ENCODE measurements at places on chromosomes 12 and 14.

GRCh38 chr14:68231898-68232297 lies 412.3 kb downstream of the RAD51B start:
- no peak for DNase-seq

DNA sequence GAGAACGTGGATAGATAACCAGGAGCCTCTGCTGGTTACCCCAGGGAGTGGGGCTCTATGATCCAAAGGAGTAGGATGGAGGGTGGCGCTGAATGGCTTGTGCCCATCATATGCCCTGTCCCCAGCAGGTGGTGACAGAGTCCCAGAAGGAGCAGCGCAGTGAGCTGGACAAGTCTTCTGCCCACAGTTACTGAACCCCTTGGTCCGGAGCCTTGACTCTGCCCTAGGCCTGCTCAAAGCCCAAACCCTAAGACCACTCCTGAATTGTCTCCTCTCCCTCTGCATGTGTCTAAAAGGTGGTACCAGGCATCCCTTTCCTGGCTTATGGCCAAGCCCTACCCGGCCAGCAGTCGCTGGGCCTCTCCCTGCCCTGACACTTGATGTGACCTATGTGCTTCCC lies 3.2 kb downstream of the PRPH start:
- DNase-seq = no peak

DNA sequence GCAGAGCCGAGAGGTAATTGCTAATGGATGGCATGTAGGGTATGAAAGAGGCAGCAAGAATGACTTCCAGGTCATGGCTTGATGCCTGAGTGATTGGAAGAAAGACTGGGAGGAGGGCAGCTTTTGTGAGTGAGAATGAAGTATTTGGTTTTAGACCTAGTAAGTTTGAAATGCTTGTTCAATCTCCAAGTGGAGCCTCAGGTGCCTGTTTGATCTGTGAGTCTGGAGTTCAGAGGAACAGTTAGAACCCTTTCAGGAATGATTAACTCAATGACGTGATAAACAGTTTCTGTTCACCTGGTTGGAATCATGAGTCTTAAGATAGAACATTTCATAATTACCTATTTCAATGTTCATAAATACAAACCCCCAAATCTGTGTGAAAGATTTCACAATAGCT lies 10.4 kb downstream of the KCNJ8 start:
- no peak for DNase-seq

DNA sequence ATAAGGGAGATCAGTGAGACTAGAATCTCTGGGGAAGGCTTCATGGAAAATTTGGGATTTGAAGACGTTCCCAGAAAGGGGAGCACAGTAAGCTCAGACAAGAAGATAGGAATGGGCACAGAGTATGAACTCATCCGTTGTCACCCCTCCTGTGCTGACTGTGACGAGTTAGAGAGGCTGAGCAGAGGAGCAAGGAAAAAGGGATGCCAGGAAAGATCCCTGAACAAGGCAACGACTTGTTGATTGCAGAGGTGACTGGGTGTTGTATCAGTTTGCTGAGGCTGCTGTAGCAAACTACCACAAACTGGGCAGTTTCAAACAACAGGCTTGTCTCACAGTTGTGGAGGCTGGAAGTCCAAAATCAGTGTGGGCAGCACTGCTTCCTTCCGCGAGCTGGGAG lies 5.9 kb upstream of the GPD1 start:
- DNase-seq = no peak

GRCh38 chr12:96347130-96347699 lies 53.0 kb downstream of the CDK17 start:
- no peak for DNase-seq

Measured in CD4-positive, alpha-beta T cell treated with Interleukin-1 beta for 1 hour (primary cell).